Endothelial cell of umbilical vein (primary cell): ENCODE measurements at places on chromosomes 6 and 20. TPM values are rescaled to one million over a fixed set of nuclear protein-coding genes. Genes with fewer than 3 reads are reported as not detected.

The SLC16A10 gene
- not detected in 2 replicates for total RNA-seq

The FYN gene
- 143 and 151 TPM in 2 replicates for total RNA-seq

The CFAP61 gene
- not detected in 2 replicates for total RNA-seq

The HRH3 gene
- not detected in 2 replicates for total RNA-seq

The FAM83B gene
- not detected in 2 replicates for total RNA-seq

The OR11A1 gene
- not detected in 2 replicates for total RNA-seq

The COMMD7 gene
- total RNA-seq = 55.9 and 58.8 TPM in 2 replicates

The ENPP3 gene
- not detected in 2 replicates for total RNA-seq

The ADAM33 gene
- total RNA-seq = 0.18 TPM in 1 of 2 replicates, not detected in the other

The SAMD5 gene
- 4.6 and 6.9 TPM in 2 replicates for total RNA-seq

The GGTLC1 gene
- total RNA-seq = not detected in 2 replicates

The VSTM2L gene
- total RNA-seq = not detected in 2 replicates

The SCGN gene
- total RNA-seq = not detected in 2 replicates

The RPS6KA2 gene
- 72.6 and 75.8 TPM in 2 replicates for total RNA-seq

The ASIP gene
- not detected in 2 replicates for total RNA-seq

The TBXT gene
- total RNA-seq = not detected in 2 replicates

The TP53TG5 gene
- total RNA-seq = not detected in 2 replicates

The FAM209B gene
- not detected in 2 replicates for total RNA-seq

The LAMA5 gene
- 138 and 145 TPM in 2 replicates for total RNA-seq

The VWA7 gene
- 0.25 and 0.51 TPM in 2 replicates for total RNA-seq

The CPNE5 gene
- total RNA-seq = 18.8 and 32.1 TPM in 2 replicates

The NKX2-2 gene
- total RNA-seq = not detected in 2 replicates

The COL21A1 gene
- total RNA-seq = 1.4 TPM in 2 replicates

The PMEPA1 gene
- 31.6 and 47.1 TPM in 2 replicates for total RNA-seq

The COL9A1 gene
- total RNA-seq = not detected in 2 replicates

The DOK5 gene
- 5.7 and 14.2 TPM in 2 replicates for total RNA-seq

The C6orf58 gene
- not detected in 2 replicates for total RNA-seq

The OOEP gene
- not detected in 2 replicates for total RNA-seq

The TINAG gene
- total RNA-seq = 0.21 TPM in 1 of 2 replicates, not detected in the other

The ID1 gene
- total RNA-seq = 64.4 and 78.9 TPM in 2 replicates

The HTR1E gene
- total RNA-seq = not detected in 2 replicates

The JAG1 gene
- total RNA-seq = 31.7 and 37.0 TPM in 2 replicates
